ENCODE measurements at places on chromosomes 16 and 17.

DNA sequence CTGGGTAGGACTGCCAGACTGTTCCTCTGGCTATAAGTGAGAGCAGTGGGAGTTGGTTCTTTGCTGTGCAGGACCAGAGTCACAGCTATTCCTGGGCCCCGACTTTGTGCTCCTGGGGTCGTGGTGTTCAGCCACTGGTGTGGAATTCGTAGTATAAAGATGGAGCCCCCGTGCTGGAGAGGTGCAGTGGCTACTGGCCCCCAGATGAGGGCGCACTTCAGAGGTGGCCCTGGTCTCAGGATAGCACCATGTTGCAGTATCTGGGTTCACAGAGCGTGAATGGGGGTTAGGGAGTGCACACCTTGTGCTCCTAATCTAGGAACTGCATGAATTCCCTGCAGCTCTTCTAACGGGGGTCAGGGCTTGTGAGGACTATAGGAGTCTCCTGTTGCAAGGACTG lies 21.1 kb downstream of the TANC2 start:
- no peak for DNase-seq

- no peak for DNase-seq
Measured at GRCh38 chr17:1312261-1312870, 32.9 kb downstream of the TRARG1 start.

- no peak for DNase-seq
Measured at GRCh38 chr16:74747716-74748615, 26.7 kb downstream of the FA2H start.

DNA sequence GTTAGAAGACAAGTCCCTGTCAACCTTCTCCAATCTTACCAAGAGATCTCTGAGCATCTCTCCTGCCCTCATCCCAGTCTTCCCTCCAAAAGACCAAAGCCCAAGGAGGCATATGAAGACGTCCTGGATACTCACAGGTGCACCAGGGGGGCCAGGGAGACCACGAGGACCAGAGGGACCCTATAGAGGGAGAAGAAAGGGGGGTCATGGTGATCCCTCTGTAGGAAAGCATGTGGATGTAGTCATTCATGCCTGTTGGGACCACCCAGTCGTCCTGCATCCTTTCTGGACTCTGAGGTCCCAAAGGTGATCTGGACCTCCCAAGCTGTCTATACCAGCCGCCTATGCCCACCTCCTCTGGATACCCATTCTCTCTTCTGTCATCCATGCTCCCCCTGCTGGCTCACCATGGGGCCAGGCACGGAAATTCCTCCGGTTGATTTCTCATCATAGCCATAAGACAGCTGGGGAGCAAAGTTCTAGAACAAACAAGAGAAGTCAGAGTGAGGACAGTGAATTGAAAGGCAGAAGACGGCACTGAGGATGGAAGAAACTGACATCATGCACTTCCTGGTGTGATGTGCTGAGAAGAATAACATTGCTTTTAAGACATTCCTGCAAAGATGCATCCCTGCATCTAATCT lies 3.3 kb downstream of the COL1A1 start:
- no peak for DNase-seq

- no peak for DNase-seq
Measured at GRCh38 chr16:7482596-7483290, 150.1 kb downstream of the RBFOX1 start.

DNA sequence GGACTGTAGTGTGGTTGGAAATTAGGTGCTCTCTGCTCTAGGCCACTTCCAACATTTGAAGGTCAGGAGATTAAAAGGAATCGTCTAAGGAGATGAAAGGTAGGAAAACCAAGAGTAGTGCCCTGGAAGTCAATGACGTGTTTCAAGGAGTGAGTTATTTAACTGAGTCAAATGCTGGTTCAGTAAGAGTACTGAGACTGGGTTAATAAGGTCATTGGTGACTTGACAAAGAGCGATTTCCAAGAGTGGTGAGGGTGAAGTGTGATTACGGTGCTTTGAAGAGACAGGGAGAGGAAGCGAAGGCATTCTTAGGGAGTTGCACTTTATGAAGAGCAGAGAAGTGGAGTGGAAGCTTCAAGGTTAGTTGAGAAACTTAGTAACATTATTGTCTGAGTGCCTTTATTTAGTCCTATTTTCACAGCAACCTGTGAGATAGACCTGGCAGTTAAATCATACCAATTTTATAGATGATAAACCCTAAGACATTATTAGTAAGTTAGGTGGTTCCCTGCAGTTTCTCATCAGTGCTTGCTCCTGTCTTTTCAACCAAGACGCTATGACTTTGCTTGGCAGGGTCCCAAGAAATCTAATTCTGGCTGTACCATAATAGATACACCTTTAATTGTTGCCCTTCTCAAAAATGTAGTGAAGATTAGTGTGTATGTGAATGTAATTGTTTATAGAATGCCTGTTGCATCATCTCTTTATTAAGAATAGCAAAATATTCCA lies 5.9 kb downstream of the ZNF207 start:
- DNase-seq = no peak

GRCh38 chr17:76106703-76107102 lies 3.1 kb upstream of the EXOC7 start:
- DNase-seq = no peak

DNA sequence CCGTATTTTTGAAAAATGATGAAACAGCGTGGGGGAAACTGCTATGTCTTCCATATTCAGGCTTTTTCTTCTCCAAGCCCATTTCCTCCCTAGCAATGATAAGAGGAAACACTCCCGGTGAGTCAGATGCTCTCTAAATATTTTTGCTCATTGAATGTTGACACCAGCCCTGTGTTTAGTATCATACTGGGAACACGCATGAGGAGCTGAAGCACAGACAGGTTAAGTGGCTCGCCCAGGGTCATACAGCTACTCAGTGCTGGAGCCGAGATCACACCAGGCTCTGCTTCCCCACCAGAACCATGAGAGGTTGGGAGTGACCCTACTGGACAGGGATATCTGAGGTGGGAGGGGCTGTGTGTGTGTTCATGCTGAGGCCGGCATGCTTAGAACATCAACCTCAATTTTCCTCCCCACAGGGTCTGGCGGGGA lies 37.8 kb upstream of the ADGRG1 start:
- DNase-seq = no peak

- DNase-seq = no peak
Measured at GRCh38 chr17:28702026-28702751, 9.5 kb downstream of the PROCA1 start.

DNA sequence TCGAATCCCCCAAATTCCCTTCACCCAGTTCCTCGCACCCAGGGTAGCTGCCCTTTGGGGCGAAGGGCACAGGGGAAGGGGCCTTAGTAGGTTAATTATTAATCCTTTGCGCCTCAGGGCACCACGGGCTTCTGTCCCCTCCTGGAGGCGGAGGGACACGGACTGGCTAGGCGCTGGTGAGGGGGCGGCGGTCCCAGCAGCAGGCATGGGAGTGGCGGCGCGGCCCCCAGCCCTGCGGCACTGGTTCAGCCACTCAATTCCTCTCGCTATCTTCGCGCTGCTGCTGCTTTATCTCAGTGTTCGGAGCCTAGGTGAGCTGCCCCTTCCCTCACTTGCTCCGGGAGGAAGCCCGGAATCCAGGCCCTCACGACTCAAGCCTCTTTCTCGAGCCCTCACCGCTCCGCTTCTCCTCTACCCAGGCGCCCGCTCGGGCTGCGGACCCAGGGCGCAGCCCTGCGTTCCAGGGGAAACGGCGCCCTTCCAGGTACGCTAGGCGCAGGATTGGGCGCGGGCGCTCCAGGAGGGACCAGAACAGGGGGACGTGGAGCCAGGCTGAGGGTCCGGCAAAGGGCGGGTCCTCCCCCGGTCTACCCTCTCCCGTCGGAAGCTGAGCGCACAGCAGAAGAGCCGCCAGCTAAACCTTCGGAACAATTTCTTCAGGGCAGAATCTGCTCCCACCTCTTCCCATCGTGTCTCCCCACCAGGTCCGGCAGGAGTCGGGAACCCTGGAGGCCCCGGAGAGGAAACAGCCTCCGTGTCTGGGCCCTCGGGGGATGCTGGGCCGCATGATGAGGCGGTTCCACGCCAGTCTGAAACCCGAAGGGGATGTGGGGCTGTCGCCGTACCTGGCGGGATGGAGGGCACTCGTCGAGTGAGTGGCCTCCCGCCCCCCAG lies at the start of gene GLTPD2:
TSS of gene GLTPD2 (plus strand) at position 158 of the 894 bp plus-strand sequence. CDS start at position 206, 48 bp downstream.
- no peak for DNase-seq

GRCh38 chr16:67150833-67151396 lies at the start of gene B3GNT9:
Gene B3GNT9, minus strand, starts transcription at chr16:67150998. Its CDS starts 513 bp downstream, at chr16:67150485.
- DNase-seq = no peak

DNA sequence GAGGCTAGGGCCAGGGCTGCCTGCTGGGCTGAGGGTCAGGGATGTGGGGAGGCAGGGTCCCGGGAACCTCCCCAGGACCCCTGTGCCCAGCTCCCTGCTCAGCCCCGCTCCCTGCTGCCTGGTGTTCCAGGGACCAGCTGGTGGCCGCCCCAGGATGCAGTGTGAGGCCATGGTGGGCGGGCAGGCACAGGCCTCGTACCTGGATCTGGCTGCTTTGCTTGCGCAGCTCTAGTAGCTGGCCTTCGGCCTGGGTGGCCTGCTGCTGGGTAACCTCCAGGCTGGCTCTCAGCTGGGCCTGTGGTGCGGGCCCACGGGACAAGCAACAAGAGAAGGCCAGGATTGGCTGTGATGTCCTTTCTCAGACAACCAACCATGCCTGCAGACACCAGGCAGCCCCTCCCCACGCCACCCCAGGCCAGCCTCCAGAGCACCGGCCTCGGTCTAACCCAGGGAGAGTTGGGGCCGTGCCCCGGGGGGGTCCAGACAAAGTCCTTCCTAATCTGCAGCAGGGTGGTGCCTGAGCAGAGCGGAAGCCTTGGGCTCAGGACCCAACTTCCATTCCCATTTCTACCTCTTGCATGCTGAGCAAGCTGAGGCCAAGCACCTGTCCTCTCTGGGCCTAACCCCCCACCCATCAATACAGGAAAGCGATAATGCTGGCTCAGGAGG lies 4.1 kb downstream of the TRIM65 start:
- DNase-seq = no peak

DNA sequence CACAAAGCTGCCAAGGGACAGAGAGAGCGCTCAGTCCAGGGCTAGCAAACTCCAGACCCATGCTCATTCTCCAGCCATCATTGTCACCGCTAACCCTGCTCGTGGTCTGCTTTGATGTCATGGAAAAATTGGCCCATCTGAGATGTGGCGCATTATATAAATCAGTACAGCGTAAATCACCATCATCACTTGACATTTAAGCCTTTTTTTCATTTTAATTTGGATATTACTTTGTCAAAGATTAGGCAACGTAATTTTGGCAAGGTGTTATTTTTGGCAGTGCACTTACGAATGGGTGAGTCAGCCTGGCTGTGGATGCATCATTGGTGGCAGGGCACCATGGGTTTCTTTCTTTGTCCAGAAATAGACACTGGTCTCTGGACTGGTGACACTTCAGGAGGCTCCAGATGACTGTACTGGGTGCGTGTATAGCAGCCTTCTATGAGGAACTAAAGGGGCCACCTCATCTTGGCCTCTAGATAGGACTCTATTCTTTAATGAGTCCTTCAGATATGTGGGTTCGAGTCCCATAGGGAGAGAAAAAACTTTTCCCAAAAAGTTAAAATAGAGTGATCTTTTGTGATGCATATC lies 166.3 kb downstream of the MSI2 start:
- no peak for DNase-seq

DNA sequence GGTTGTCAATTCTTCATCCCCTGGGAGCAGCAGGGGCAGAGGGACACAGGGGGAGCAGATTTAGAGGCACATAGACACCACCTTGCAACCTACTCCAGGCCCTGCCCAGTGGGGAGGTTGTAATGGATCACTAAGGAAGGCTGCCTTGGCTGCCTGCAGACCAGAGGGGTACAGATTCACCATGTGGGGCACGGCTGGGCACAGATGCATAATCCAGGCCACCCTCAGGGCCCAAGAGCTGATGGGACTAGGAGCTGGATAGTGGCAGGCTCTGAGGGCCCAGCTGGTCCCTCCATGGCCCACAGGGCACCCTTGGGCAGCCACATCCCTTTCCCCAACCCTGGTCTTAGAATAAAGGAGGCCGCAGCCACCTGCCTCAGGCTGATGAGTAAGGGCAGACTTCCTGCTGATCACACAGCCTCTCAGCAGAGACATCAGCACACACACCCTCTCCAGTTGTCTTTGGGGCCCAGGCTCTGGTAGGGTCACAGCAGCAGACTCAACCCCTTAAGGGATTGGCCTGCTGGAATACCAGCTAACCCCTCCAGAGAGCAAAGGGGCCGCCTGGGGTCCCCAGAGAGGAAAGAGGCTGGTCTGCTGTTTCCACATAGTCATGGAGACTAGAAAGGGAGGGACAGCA lies 224.9 kb downstream of the GSG1L start:
- no peak for DNase-seq

DNA sequence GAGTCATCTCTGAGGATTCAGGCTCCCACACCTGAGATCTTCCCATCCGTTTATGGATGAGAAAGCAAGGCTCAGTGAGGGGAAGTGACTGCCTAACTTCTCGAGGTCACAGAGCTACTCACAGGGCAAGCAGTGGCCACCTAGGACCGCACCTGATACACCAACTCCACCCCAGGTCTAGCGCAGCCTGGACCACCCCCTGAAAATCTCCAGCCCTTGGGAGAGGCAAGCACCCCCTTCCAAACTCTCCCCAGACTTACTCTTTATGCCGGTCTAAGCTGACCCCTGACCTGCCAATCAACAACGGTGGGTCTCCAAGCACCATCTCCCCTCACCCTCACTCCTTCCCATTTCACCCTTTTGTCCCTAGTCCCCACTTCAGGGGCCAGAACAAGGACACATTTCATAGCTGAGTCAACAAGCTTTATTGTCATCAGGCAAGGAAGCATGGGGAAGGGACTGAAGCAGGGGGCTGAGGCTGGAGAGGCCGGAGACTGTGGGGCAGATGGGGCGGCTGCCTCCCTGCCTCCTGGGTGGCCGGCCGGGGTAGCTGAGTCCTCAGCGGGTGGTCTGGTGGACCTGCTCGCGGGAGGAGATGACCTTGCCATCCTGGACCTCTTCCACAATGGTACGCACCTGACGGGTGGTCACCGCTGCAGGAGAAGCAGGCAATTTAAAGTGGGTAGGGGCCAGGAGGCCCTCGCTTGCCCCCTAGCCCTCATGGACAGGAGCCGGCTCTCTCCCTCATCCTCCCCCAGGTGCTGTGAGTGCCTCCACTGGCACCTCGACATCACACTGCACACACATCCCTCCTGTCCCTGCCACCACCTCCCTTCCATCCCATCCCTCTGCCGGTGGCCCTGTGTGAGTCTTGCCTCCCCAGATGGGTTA lies 5.1 kb downstream of the KRT17 start:
- no peak for DNase-seq

GRCh38 chr17:17732444-17732843 lies 51.2 kb downstream of the RAI1 start:
- no peak for DNase-seq

DNA sequence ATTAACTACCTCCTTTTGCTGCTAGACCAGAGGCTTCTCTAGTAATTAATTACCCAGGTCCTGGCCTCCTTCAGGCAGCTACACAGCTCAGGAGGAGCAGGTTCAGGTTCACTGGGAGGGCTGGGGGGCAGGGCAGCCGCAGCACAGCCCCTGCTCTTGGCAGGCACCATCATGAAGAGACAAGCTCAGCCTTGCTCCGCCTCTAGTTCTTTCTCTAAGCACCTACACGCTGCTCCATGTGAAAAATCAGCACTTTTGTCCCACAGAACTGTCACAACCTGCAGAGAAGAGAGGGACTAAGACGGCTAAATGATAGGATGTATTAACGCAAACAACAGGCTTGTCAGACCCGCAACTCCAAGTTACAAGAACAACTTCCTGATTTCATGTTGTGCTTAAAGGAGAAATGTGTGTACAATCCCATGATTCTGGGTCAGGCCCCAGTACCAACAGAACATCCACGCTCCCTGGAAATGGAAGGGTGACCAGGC lies 53.4 kb downstream of the GRB2 start:
- no peak for DNase-seq
